ENCODE measurements at places on chromosomes 2 and 18.
A peak's percentile ranks its signal among the peaks of the same experiment; 100 is the strongest.

DNA sequence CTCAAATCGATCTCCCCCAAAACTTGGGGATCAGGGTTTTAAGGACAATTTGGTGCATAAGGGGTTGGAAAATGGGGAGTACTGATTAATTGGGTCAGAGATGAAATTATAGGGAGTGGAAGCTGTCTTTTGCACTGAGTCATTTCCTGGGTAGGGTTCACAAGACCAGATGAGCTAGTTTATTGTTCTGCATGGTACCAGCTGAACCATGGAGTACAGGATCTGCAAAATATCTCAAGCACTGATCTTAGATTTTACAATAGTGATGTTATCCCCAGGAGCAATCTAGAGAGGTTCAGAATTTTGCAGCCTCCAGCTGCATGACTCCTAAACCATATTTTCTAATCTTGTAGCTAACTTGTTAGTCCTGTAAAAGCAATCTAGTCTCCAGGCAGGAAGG is 73.1 kb downstream of the CPO start:
- no peak for DNase-seq

GRCh38 chr2:101736233-101736632 is 38.7 kb downstream of the MAP4K4 start:
- DNase-seq: no peak

DNA sequence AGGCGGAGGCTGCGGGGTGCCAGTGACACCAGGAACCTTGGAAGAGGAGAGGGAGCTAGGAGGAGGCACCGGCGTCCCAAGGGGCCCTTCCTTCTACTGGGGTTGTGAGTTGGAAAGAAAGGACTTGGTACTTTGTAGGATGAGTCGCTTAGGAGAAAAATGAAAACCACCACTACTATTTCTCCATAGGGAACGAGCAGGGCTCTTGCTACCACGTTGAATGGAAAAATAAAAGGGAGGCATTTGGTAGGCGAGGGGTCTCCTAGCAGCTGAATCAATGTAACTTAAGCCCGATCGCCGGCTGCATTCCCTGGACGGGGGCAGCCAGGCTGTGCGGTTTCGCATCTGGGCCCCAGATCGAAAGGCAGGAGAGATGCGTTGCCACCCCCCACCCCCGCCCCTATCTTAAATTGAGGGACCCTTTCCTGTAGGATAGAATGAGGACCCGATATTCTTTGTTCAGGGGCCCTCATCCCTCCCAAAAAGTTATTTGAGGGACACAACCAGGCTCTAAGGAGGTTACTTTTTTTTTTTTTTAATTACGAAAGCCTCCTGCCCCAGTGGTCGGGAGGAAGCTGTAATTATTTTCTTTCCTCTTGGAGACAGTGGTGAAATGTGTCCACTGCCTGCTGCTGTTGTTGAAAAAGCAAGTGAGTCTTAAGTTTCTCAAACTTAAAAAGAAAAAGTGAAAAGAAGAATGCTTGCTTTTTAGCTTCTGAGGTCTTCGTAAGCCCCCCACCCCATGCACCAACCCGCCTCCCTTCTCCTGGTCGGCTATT is 1.3 kb downstream of the IGFBP2 start:
- DNase-seq: no peak

GRCh38 chr18:50128506-50129271 is 66.3 kb downstream of the MYO5B start:
- no peak for DNase-seq

GRCh38 chr18:79610461-79611039 is 69.1 kb upstream of the CTDP1 start:
- DNase-seq: no peak

DNA sequence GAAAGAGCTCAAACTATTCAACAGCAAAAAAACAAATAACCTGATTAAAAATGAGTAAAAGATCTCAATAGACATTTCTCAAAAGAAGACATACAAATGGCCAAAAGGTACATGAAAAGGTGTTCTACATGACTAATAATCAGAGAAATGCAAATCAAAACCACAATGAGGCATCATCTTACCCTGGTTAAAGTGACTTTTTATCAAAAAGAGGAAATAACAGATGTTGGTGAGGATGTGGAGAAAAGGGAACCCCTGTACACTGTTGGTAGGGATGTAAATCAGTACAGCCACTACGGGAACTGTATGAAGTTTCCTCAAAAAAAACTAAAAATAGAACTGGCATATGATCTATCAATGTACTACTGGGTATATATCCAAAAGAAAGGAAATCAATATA is 39.8 kb upstream of the TMEM163 start:
- no peak for DNase-seq

DNA sequence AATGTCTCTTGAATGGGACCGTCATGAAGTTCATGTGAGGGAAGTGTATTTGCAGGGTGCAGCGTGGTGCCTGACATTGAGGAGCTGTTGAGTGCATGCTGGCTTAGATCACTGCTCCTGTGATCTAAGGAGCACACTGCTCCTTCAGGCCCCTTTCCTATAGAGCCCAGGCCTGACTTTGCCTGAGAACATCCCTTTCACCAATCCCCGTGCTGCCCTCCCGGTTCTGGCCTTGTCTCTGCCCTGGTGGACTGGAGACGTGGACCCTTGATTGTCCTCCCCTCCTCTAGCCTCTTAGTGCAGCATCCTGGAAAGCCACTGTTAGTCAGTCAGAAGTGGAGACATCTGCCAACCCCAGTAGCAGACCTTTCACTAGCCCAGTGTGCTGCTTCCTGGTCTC is 323.6 kb upstream of the HS6ST1 start:
- peak; percentile 31 for DNase-seq

DNA sequence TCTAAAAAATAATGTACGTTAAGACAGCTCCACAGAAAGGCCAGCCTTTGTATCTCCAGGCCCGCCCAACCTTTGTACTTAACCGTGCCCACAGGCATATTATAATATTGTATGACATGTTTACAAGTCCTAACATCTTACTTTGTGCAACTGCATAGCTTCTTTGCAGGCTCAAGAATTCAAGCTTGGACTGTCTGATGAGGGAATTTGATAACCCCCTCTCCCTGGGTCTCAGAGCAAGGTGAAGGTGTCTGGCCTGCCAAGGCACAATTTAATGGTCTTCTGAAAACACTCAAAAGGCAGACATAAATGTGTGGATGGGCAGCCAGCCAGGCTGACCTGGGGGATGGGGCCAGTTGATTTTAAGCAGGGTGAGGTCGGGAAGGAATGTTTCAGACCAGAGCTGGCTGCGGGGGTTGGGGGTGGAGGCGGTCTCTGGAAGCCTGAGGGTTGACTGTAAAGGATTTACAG is 732.7 kb upstream of the FANCL start:
- DNase-seq: no peak

DNA sequence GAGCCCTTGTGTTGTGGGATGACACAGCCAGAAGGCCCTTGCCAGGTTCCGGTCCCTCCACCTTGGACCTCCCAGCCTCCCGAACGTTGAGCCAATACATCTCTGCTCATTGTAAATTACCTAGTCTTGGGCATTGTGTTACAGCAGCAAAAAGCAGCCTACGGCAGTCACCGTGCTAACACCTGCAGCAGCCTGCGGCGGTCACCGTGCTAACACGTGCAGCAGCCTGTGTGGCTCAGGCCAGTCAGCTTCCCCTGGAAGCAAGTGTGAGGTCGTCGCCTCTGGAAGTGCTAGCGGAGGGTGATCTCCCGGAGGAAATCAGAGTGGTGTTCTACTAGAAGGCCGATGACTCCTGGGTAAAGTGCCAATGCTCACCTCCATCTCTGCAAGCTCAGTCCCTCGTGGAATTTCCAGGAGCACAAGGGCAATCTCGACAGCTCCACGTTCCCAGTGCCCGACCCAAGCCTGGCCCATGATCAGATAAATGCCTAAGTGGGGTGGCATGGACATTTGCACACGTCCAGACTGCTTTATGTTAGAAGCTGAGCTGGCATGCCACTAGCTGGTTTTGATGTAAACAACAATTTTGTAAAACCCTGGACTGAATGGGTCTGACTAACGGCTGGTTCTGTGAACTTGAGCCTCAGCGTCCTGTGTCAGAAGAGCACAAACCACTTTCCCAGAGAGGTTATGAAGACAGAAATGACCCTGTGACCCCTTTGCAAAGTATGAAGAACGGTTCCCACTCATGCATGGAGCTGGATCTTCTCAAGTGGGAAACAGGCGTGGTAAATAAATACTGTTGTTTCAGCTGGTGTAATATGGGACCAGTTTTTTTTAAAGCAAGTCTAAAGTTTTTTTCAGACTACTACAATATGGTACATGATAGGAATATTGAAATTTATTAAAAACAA is 11.4 kb upstream of the CNDP1 start:
- no peak for DNase-seq

GRCh38 chr2:23211987-23212583 is 172.9 kb upstream of the KLHL29 start:
- no peak for DNase-seq

DNA sequence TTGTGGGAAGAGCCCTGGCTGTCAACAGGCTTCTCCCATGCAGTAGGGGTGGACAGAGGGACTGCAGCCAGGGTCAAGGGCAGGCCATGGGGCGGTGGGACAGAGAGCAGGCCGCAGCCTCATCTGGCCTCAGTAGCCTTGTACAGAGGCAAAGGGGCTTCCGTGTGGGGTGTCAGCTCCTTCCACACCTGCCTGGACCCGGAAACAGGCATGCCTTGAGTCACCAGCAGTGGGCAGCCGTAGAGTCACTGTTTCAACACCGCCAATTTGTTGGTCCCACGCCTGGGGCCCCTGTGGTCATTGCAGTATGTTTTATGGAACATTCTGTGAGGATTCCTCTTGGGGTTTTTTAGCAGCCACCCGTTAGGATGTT is 173.0 kb downstream of the SMAD7 start:
- DNase-seq: no peak

GRCh38 chr18:48762836-48763718 is 187.7 kb downstream of the SMAD7 start:
- DNase-seq: no peak

DNA sequence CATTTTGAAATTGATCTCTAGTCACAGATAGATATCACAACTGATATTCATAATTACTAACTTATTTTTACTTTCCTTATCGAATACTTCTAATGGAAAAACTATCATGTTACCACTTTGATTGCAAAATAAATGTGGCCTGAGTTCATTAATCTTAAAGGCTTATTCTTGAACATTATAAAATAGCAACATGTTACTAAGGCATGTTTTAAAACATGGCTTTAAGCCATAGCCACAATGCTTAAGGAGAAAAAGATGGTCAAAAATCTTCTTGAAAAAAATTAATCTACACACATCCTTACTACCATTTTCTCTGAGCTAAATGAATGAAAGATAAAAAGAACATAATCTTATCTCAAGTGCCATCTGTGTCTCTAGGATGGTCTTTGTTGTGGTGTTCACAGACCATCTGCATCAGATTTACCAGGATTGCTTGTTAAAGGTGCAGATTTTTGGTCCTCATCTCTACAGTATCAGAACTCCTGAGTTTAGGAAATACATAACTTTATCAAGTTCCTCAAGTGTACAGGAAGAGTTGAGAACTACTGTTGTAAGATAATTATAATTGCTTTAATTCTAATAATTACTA is 15.3 kb downstream of the MTX2 start:
- DNase-seq: no peak

DNA sequence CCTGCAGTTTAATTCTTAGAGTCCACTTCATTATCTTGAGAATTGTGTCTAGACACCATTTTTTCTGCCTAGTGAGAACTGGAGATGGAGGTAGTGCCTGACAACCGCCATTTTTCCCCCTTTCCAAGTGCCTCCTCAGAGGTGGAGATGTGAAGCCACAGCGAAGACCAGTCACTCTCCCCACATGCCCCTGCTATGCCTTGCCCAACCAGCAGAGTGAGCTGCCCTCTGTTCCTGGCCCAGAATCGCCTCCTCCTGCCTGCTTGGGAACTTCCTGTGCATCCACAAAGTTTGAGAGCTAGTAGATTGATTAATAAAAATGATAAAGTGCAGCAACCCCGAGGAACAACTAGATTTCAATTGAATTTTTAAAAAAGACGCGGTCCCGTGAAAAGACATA is 123.3 kb downstream of the CLIP4 start:
- no peak for DNase-seq

- DNase-seq: peak; percentile 92
Observed at GRCh38 chr2:230793572-230794359, 71.0 kb upstream of the ITM2C start.

DNA sequence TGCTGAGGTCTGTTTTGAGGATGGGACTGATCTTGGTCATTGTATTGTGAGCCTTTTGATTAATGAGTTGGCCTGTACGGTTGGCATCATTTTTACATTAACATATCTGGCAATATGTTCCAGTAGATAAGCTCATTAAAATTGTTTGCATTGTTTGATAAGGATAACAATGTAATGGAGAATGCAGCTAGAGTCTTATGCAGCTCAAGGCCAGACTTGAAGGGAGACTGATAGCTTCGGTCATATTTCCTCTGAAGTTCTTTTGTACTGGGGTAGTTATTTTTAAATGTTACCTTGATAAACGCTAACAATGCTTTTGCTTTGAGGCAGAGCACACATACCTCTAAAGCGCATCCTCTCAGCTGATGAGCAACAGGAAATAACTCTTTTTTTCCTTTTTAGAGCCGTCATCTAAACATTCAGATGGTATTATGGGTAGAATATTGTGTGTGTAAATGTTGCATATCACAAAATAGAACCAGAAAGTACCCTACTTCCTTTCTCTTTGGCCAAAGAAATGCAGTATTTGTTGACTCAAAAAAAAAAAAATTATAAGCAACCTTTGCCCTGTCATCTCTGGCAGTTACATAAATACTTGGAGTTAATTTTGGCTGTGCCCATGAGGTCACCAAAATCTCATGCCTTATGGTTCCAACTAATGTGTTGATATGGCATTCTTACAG is 1.3 kb downstream of the MAPRE2 start:
- no peak for DNase-seq

DNA sequence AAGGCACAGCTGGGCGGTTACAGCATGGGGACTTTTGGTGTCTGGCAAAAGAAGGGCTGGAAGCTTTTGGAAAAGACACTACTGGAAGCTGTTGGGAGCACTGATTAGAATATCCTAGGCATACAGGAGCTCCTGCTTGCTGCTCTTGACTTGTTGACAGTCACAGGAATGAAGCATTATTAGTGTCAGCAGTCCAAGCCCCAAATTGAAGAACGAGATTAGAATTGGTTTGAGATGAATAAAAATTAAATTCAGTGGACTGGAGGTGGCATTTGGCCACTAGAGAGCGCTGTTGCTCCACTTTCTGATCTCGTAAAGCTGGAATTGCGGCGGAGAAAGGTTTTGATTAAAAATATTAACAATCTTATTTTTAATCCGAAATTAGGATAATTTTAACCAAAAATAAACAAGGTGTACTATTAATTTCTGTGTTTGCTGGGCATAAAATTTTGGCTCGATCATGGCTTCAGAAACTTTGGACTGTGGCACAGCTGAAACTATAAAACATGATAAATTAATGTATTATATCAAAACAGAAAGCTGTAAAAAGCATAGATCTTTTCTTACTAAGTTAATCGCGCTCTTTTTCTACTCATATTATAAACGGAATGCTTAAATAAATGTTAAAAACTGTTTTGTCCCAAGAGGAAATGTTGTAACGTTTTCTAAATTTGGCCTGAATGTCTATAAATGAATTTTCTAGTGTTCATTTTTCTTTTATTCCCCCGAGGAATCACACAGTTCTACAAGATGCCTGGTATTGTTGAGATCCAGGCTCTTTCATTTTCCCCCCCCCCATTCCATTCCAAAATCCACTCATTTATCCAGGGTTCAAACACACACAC is 2.4 kb upstream of the HOXD8 start:
- DNase-seq: peak; percentile 68

All from activated CD8-positive, alpha-beta memory T cell treated with anti-CD3 and anti-CD28 coated beads, Interleukin-2, amount 10 ng/mL, durations not matched to agents 7 days and 5 days (primary cell).